Ascending aorta (tissue), 2 donors: ENCODE measurements at places on chromosomes 6 and 20.

DNA sequence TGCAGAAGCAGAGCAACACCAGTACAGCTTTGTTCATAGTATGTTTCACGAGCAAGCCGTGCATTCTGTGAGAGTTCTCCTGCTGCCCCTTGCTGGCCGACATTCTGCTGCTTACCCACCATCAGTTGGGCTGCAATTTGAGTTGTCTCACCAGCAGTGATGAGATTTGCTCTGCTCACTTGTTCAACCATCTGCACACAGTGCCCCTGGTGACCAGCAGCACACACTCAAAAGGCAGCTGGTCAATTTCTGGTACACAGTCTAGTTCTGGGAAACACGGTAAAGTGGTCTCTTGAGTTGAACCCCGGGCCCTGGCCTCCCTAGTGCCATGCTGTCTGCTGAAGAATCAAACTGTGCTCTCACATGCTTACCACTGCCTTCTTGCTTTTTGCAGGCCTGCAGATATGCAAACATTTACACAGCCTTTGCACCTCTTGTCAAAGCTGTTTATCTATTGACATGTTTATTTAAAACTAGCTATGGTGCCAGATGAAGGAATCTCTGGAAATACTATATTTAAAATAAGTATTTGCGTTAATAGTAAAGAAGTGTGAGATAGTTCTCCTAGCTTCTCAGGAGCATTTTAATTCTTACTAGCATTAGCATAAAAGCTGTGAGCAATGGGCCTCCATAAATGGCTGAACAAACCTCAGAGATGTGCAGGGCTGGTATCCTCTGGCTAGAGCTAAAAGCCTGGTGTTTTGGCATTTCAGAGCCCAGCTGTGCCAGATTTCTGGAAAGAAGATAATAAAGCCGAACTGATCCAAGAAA lies 234.3 kb downstream of the ARHGAP18 start:
- DNase-seq = no peak

GRCh38 chr6:106056746-106057390 lies 29.3 kb upstream of the PRDM1 start:
- DNase-seq = no peak

DNA sequence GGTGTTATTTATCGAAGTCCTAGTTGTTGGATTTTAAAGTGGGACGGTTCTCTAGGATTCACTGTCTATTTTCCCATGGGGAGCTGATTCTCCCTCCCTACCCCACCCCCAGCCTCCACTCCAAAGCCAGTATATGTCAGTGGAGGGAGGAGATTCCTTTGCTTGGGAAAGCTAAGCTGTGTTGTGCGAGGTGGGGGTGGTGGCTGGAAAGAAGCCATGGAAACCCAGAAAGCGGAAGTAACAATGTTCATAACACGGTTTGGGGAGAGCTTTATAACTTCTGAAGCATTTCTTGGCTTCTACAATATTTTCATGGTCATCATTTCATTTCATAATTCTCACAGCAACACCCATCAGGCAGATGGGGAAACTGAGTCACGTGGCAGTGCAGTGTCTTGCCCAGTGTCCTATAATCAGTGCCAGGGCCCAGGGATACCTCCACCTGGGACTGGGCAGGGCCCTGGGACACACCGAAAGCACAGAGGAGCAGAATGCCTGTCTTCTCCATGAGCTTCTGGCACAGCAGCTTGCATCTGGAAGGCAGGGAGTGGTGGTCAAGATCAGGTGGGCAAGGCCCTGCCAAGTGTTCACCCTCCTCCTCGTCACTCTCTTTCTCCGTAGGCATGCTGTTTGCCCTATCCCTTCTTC lies 4.5 kb downstream of the SUN5 start:
- no peak for DNase-seq

DNA sequence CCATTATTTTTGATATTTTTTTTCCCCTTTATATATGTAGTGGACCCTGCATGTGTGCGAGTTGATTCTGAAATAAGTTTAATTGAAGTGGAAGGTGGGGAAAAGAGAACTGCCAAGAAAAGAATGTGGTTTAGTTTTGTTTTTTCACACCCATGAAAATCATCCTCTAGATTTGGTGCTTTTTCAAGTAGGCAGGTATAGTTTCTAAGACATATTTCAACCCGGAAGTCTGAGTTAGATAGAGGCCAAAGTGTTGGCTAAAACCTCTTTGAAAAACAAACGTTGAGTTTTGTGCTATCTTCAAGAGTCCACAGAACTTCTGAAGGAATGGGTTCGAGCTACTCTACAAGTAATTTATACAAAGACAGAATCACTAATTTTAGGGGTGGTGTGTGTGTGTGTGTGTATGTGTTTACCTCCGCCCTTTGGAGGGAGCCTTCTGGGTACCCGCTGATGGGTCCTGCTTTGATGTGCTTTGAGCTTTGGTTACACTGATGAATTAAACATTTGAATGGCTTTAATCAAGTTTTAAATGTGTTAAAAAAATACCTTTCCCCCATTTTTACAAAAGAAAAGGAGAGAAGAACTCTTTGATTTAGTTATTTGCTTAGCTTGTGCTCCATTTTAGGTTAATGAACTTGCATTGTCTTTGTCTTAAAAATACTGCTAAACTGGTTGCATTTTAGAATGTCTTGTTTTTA lies 2.5 kb downstream of the RREB1 start:
- no peak for DNase-seq

- no peak for DNase-seq
Observed at GRCh38 chr20:14918976-14919375, 581.6 kb upstream of the FLRT3 start.

GRCh38 chr20:21325296-21325695 lies 22.2 kb downstream of the XRN2 start:
- DNase-seq = no peak

GRCh38 chr6:107267006-107267405 lies 151.7 kb upstream of the BEND3 start:
- DNase-seq = no peak

- no peak for DNase-seq
Observed at GRCh38 chr6:114315831-114316595, 26.8 kb downstream of the HS3ST5 start.

GRCh38 chr6:2507521-2508037 lies 243.1 kb downstream of the MYLK4 start:
- no peak for DNase-seq

- no peak for DNase-seq
Observed at GRCh38 chr6:87088076-87088475, 6.8 kb downstream of the CGA start.

DNA sequence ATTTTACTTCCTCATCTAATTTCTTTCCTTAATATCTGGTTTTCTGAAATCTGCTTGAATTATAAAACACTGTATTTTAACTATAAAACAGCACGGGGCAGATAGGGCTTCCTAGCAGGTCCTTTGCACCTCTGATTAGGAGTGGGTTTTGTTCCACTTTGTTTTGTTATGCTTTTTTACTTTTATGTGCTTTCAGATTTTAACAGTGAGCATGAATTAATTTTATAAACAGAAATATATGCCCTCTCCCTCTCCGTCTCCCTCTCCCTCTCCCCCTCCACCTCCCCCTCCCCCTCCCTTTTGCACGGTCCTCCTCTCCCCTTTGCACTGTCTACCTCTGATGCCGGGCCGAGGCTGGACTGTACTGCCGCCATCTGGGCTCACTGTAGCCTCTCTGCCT lies 14.3 kb downstream of the GPX6 start:
- DNase-seq = no peak

GRCh38 chr6:37201726-37202125 lies 31.8 kb downstream of the PIM1 start:
- no peak for DNase-seq

DNA sequence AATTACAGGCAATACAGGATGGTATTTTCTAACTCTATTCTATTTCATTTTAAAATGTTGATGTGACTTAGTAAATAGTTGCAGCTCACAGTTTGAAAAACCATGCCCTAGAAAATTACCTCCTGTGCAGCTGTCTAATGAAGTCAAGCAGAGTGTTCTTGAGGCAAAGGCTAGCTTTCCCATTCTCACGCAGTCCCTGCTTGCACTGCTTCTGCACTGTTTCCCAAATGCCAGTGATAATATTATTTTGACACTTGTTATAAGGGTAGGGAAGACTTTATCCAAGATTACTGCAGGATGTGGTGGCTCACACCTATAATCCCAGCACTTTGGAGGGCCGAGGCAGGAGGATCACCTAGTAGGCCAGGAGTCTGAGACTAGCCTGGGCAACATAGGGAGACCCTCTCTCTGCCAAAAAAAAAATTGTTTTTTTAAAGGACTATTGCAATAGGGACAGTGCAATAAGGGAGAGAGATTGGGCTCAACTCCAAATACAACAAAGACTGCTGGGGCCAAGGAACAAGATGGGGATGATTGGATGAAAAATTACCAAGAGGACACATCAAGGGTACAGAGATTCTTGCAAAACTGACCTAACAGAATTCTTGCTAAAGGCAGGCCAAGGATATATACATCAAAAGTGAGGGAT lies 196.1 kb downstream of the LY86 start:
- DNase-seq = no peak

DNA sequence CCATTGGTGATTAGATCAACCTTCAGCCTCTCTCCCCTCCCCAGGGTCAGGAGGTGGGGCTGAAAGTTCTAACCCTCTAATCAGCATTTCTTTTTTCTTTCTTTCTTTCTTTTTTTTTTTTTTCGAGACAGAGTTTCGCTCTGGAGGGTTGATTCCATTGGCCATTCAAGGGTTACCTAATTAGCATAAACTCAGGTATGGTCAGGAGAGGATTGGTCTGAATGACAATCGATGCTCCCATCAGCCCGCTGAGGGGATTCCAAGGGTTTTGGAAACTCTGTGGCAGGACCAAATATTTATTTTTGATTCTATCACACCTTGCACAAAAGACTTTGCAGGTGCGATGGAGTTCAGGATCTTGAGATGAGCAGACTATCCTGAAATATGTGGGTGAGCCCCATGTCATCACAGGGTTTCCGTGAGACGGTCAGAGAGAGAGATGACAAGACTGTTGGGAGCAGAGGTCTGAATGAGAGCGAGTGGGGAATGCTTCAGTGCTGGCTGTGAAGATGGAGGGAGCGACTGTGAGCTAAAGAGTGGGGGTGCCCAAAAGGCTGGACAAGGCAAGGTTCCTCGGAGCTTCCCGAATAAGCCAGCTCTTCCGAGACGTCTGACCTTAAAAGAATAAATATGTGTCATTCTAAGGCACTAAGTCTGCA lies 107.1 kb downstream of the BMP7 start:
- DNase-seq = no peak

DNA sequence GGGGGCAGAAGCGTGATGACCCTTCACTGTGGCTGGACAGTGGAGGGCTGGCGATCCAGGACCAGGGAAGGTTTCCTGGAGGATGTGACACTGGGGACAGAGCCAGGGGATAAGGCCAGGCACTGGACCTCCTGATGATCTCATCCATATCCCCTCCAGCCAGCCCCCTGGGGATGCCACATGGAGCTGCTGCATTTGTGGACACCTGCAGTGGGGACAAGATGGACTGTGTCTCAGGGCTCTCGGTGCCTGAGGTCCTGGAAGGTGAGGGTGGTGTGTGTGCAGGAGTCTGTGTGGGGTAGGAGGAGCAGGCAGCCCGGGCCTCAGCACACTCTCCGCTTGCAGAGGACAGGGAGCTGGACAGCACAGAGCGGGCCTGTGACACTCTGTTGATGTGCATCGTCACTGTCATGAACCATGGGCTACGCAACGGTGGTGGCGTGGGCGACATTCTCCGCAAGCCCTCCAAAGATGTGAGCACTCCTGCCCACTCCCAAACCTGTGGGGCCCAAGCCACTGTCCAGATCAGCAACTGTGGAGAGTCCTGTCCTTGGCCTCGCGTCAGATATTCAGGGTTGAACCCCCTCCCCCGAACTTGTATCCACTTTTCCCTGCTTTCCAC lies 19.9 kb downstream of the UQCC2 start:
- DNase-seq = no peak

DNA sequence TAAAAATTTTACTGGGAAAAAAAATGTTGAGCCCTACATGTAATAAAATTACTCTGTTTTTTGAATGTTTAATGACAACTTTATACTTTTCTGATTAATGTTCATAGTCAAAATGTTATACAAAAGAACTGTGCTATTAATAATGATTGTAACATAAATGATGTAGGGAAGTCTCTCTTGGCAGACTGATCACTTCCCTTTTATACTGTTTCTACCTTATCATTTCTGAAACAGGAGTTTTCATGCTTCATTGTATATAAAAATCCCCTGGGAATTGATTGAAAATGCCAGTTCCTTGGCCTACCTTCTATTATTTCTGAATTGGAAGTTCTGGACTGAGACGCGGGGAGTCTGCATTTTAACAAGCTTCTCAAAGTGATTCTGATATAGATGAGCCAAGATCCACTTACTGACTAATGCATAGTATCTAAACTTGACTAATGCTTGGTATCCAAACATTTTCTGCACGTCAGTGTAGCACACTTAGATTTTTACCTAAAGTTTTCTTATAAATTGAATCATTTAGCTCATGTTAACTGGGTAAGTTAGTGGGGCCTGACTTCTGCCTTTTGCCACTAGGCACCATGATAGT lies 7.2 kb upstream of the HDAC2 start:
- no peak for DNase-seq

GRCh38 chr20:2760297-2760951 lies 40.0 kb downstream of the CPXM1 start:
- no peak for DNase-seq

- DNase-seq = no peak
Observed at GRCh38 chr6:123306334-123306733, 310.3 kb downstream of the CLVS2 start.

DNA sequence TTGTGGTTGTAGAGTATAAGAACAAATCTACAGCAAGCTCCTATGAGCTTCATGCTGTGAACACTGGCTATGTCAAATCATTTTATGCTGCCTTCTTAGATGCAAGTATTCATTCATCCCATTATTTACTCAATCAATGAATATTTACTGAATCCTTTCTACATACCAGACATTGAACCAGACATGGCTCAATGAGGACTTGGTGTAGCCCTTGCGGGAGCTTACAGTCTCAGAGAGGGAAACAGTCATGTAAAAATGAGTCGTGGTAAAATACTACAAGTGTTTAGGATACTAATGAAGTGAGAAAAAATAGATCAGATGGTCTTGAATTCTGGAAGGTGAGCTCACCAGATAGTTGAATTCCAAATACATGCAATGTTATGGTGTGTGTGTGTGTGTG lies 44.8 kb upstream of the ENPP1 start:
- DNase-seq = no peak

DNA sequence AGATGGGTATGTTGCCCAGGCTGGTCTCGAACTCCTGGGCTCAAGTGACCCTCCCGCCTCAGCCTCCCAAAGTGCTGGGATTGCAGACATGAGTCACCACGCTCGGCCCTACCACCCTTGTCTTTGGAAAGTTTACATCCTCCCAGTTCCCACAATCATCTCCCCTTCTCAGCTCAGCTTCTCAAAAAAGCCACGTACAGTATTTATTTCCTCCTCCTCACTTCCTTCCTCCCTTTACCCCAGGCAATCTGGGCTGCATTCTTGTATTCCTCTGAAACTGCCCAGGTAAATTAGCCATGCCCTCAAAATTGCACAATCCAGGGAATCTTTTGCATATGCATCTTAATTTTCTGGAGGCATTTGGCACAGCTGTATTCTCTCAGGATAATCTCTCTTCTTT lies 7.4 kb upstream of the SLC23A2 start:
- no peak for DNase-seq

DNA sequence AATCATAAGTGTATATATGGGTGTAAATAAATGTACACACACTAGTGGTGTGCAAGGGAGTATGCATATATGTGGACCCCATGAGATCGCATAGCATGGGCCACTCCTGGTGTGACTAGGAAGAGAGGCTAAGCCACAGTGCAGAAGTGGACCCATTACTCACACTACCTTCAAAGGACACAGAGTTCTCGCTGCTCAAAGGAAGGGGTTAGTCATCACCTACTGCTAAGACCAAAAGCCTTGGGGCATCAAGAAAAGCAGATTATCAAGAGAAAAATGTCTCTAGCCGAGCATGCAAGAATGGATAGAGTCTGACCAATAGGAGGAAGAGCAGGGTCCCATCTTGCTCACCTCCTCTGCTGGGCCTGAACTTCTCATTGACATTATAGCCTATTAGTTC lies 195.5 kb downstream of the MAFB start:
- DNase-seq = no peak
